ENCODE measurements at places on chromosomes 13 and 19.

DNA sequence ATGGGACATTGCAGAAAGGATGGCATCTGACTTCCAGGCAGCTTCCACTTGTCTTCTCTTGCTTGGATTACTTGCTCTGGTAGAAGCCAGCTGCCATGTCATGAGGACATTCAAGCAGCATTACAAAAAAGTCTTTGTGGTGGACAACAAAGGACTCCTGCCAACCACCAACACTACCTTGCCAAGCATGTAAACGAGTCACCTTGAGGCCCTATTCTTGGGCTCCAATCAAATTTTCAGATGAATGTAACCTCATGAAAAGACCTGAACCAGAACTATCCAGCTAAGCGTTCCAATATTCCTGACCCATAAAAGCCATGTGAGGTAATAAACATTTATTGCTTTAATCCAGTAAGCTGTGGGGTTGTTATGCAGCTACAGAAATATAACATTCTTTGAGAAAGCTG, 12.5 kb downstream of the PROSER1 start:
- no peak for DNase-seq

GRCh38 chr13:40969169-40969901, 49.8 kb downstream of the ELF1 start:
- DNase-seq, result no peak

DNA sequence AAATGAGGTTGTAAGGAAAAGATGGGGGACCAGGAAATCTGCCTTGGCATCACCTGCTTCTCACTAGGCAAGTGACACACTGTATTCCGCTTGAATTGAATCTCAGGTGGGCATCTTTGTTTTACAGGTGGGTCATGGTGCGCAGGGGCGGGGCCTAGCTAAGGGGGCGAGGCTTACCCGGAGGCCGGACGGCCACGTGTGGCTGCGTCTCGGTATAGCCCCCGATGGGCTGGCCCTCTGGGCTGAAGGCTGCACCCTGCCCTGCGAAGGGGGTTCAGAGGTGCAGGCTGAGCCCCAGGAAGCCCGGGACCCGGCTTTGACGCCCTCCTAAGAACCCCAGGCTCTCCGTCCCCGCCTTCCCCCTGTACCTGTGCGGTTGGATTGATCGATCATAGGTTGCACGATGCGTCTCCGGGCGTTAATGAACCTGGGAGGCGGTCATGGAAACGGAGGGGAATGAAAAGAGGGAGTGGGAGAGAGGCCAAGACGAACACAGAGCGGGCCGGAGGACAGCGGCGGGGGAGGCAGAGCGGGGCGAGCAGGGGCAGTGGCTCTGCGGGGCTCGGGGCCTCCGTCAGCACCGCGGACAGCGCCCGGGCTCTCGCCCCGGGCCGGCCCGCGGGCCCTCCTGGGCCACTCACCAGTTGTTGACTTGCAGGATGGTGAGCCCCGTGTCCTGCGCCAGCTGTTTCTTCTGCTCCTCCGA, 12.5 kb downstream of the MEIS3 start:
- no peak for DNase-seq

DNA sequence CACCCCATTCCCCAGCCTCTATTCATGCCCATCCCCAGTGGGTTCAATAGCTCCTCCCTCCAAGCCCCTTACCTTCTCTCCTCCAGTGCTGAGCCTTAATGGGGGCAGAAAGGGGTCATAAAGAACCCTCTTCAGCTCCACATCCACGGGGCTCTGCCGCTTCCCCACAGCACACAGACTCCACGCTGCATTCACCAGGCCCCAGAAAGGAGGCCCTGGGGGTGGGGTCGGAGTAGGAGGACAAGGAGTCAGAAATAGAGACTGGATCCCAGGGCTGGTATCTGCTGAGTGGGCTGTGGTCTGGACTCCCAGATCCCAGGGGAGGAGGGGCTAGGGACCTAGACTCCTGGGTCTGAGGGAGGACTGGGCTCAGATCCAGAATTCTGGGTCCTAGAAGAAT, 1.6 kb downstream of the CA11 start:
- no peak for DNase-seq

GRCh38 chr19:3712663-3713611, 4.8 kb downstream of the TJP3 start:
- no peak for DNase-seq

DNA sequence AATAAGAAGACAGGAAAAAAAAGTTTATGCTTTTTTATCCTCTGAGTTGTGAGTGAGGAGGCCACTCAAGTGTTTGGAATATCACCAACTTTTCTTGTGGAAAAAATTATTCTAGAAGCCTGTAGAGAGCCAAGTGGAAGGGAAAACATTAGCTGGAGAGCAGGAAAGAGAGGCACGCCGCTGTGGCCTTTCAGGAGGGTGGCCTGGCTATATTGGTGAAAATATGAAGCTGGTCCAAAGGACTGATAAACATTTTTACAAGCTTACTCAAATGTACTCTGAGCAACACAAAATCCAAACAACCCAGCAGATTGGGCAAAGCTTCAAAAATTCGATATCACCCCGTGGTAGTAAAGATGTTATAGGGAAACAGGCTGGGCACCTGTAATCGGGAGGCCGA, 2.3 kb upstream of the EIF3G start:
- DNase-seq, result no peak

DNA sequence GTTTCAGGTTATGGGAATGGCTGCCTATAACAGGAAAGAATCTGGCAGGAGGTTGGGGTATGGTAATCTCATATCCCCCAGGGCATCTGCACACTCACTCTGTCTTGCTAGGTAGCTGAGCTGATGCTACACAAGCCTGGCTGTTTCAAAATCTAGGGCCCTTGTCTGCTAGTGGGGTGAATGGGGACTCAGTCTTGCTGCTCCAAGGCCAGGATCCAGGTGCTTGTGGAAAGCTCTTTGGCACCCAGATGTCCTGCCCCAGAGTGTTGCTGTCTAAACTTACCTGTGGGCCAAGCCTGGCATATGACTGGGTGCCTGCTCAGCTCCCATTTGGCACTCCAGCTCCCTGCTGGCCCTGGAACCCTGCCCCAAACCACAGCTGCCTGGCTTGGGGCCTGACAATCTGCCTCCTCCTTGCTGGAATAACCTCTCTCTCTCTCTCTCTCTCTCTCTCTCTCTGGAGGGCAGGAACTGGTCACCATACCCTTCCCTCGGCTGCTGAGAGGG, 158.1 kb upstream of the TSC22D1 start:
- DNase-seq, result peak; percentile 65

GRCh38 chr13:106139942-106140341, 395.5 kb downstream of the EFNB2 start:
- DNase-seq, result no peak

GRCh38 chr13:20404488-20405222, 121.0 kb downstream of the CRYL1 start:
- no peak for DNase-seq

- no peak for DNase-seq
Measured at GRCh38 chr13:68232351-68233130, 1002.4 kb upstream of the PCDH9 start.

DNA sequence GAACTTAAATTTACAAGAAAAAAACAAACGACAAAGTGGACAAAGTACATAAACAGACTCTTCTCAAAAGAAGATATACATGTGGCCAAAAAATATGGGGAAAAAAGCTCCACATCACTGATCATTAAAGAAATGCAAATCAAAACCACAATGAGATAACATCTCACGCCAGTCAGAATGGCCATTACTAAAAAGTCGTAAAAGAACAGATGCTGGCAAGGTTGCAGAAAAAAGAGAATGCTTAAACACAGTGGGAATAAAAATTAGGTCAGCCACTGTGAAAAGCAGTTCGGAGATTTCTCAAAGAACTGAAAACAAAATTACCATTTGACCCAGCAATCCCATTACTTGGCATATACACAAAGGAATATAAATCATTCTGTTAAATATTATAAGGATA, 132.7 kb downstream of the UGGT2 start:
- no peak for DNase-seq

DNA sequence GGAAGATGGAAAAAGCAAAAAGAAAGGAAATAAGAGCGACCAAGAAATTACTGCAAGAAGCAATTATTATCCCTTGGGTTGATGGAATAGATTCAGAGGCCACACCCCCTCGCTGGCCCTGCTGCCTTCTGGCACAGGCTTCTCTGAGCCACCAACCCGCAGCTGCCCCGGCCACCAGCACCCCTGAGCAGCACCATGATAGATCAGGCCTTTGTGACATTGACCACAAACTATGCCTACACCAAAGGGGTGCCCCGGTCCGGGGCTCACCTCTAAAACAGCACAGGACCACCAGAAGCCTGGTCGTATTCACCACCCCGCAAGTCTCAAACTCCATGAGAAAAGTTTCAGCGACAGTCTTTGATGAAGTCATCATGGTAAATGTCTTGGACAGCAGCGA, 1059.3 kb downstream of the SLITRK1 start:
- no peak for DNase-seq

DNA sequence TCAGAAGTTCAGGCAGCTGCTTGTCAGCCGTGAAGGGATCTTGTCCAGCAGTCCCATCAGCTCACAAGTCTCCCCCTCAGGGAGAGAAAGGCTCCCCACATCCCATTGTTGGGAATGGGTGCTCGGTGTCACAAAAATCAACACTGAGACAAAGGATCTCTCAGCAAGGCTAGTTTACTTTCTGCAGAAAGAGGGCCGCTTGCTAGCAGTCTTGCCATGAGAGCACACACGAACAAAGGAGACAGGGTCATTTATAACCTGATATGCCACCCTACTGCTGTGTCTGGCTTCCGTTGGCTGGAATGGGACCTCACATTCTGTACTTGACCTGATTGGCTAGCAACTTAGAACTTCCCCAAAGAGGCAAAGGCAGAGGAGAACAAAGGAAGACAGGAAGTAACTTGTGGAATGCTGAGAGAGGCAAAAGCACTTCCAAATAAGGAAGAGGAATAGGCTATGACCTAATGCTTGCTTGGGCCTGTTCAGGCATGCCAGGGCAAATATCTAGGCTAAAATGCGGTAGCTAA, 8.7 kb upstream of the IGFL3 start:
- DNase-seq, result peak; percentile 55

GRCh38 chr19:3720349-3720917, 12.2 kb downstream of the TJP3 start:
- no peak for DNase-seq

DNA sequence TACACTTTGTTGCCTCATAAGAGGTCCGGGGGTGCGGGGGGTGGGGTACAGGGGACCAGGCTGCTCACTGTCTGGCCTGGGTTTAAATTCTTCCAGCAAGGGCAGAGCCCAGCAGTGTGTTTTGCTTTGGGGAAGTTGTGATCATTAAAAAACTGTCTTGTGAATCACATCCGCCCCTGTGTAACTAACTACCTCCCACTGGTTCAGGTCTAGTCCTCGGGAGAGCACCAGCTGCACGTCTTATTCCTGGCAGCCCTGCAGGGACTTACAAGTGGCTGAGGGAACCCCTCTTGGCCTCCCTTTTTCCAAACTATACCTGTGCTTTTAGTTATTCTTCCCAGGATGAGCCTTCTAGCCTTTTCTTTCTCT, 127.5 kb downstream of the SIPA1L3 start:
- no peak for DNase-seq

GRCh38 chr19:45901432-45901911, 941 bp downstream of the MYPOP start:
- no peak for DNase-seq
